ENCODE measurements at places on chromosomes 5 and 9.
A peak's percentile ranks its signal among the peaks of the same experiment; 100 is the strongest.

- no peak for DNase-seq
Observed at GRCh38 chr5:139296862-139297326, 3.4 kb downstream of the MATR3 start.

- DNase-seq, result no peak
Observed at GRCh38 chr5:81336556-81336955, 35.2 kb downstream of the ZCCHC9 start.

GRCh38 chr5:61496446-61496845 lies 164.4 kb downstream of the ZSWIM6 start:
- no peak for DNase-seq

GRCh38 chr9:98658951-98659351 lies 49.8 kb downstream of the GABBR2 start:
- DNase-seq, result no peak

DNA sequence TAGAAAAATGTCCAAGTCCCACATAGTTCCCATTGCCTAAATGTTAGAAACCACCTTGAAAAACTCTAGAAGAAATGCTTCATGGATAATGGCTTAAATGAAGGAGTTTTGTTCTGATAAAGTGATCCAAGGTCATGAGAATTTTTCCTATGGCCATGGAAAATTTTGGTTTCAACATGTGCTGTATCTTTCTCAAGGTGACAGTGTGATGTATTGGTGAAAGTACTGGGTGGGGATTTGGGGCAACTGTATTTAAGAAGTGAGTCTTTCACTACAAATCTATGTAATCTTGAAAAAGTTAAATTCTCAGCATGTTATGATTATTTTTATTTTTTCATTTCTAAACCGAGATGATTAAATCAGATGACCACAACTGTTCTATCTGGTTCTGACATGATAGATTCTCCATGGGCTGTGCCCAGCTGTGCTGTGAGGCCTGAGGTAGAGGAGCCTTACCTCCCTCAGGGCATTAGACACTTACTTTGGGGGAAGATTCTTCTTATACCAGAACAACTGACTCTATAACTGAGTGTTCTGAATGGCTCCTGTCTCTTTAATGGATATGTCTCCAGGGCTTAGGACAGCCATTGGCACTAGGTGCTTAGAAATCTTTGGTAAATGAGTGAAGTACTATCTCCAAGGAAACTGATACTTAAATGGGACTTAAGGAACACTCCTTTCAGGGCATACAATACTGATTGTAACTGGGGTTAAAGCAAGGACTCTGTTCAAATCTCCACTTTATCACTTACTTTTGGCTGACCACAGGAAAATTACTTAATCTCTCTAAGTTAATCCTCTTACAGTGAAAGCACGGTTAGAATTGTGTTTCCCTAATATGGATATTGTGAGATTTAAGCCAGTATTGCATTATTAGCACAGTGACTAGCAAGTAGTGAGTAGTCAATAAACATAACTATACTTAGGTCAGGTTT lies 397.4 kb upstream of the MEF2C start:
- no peak for DNase-seq

DNA sequence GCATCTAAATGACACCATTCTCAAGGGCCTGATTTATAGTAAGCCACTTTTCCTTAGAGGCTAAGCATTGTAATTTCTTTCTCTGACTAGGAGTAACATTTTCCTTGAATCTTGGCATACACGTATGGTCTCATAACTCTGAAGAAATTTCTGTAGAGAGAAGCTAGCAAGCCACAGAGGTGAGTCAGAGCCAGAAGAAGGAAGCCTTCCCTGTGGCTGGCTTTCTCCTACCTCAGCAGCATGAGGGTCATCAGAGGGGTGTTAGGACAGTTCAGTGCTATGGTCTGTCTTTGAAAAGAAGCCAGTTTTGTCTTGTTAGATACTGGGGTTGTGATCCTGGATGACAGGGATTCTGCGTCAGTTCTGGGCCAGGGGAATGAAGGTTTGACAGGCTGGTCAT lies 3.2 kb downstream of the SNX30 start:
- DNase-seq, result peak; percentile 55

Data from activated CD4-positive, alpha-beta T cell treated with anti-CD3 and anti-CD28 coated beads, Interleukin-10, Interleukin-2, amounts not matched to agents 100 ng/mL and 50 ng/mL, durations not matched to agents 16 hours and 8 hours (primary cell).